ENCODE measurements at places on chromosomes 3 and 15.
A peak's percentile ranks its signal among the peaks of the same experiment; 100 is the strongest.

GRCh38 chr3:125585595-125586223 is 9.6 kb downstream of the OSBPL11 start:
- DNase-seq, result peak; percentile 11

DNA sequence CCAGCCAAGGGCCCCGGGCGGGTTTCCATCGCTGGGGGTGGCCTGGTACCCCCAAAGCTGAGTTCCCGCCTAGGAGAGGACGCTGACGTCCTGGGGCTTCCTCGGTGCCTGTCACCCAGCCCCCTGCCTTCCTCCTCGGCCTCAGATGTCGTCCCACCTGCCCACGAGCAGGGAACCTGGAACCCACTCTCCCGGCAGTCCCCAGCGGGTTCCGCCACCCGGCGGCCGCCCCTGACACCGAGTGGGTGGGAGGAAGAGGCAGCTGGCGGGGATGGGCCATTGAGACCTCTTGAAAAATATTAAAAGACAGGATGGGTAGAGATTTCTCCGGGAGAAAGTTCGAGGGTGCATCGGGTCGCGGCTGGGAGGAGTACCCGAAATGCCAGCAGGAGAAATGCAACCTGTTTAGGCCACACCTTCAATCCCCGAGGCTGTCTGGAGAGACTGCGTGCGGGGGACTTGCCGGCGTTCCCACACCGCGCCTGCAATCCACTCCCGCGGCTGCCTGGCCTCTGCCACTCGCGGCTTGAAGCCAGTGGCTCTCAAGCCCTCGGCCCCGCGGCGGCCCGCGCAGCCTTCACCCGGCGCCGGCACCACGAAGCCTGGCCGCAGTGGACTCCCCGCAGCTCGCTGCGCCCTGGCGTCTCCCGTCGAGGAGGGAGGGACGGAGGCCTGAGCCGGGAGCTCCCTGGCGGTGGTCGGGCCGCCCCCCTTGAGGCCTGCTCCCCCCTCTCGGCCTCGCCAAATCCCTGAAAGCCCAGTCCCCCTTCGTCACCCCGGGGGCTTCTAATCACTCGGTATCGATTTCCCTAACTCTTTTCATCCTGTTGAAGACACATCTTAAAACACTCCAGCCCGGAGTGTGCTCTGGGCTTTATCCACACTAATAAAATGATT is 8.6 kb upstream of the NR2F2 start:
- DNase-seq, result no peak

GRCh38 chr3:165346503-165346902 is 150.3 kb upstream of the SLITRK3 start:
- no peak for DNase-seq

GRCh38 chr3:112381673-112382542 is 49.0 kb downstream of the CD200 start:
- no peak for DNase-seq

DNA sequence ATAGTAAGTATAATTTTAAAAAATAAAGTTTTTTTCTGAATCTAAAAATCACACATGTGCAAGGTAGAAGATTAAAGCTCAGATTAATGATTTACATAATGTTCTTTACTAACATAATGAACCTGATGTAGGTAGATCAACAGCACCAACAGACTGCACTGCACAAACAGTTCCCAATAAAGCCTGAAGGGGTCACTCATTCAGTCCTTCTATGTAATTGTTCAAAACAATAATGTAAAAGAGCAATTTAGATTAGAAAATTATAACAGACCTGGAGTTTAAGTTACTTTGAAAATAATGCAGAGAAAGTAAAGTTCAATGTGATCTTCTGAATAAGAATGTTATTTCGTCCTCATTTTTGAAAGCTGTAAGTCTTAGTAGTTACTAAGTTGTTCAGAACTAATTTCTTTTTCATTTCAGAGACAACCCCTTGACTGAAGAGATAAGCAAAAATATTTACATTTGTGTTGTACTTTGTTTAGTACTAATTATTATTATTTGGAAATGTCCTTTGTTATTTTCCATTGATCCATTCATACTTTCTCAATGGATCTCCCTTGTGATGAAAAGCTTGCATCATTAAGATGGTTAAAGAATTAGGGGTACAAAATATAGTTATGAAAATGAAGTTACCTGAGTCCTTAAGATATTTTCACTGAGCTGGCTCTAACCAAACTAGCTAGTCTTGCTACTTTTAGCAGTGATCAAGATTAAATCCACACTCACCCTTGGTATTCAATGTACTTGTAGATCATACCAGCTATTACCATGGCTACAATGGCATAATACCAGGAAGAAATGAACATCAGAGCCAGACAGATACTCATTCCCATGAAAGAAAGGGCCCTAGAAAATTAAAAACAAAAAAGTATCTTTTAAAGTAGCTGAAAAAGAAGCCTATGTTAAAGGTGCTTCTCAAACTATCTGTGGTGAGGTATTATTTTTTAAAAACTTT is 16.8 kb downstream of the EMC4 start:
- peak; percentile 35 for DNase-seq

Measured in CD8-positive, alpha-beta memory T cell (primary cell).